Thyroid gland (tissue), 4 donors: ENCODE measurements at places on chromosomes 16 and 17.
A peak's percentile ranks its signal among the peaks of the same experiment; 100 is the strongest.

GRCh38 chr16:64397042-64397441, 724.8 kb downstream of the CDH11 start:
- DNase-seq, result no peak

- DNase-seq, result no peak
These were observed 29.9 kb downstream of the PARN start for GRCh38 chr16:14600164-14600563.

- DNase-seq, result peak; percentile 48
These were observed 781 bp downstream of the RSKR start for GRCh38 chr17:28612936-28613872.

DNA sequence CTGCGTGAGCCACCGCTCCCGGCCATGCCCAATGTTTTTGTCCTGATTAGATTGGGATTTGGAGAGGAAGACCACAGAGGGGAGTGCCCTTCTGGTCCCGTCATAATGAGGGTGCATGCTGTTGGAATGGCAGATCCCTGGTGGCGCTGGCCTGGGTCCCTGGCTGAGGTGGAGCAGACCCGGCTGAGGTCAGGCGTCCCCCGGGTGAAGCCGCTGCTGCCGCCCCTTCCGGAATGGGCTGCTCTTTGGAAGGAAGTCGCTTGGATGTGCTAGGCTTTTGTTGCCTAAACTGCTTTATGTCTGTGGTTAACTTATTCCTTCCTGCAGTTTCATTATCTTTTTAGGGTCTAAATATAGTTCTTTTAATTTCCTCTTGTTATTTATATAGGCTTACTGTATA, 120.3 kb upstream of the CHMP6 start:
- no peak for DNase-seq

DNA sequence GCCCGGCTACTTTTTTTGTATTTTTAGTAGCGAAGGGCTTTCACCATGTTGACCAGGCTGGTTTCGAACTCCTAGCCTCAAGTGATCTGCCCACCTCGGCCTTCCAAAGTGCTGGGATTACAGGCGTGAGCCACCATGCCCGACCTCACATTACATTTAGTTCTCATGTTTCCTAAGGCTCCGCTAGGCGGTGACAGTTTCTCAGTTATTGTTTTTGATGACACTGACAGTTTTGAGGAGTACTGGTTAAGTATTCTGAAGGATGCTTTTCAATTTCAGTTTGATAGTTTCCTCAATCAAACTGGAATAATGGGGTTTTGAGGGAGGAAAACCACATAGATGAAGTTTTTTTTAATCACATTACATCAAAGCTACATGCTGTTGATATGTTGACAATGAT, 1028.5 kb downstream of the CDH8 start:
- DNase-seq, result no peak

GRCh38 chr17:31857920-31858641, 963 bp downstream of the COPRS start:
- no peak for DNase-seq

DNA sequence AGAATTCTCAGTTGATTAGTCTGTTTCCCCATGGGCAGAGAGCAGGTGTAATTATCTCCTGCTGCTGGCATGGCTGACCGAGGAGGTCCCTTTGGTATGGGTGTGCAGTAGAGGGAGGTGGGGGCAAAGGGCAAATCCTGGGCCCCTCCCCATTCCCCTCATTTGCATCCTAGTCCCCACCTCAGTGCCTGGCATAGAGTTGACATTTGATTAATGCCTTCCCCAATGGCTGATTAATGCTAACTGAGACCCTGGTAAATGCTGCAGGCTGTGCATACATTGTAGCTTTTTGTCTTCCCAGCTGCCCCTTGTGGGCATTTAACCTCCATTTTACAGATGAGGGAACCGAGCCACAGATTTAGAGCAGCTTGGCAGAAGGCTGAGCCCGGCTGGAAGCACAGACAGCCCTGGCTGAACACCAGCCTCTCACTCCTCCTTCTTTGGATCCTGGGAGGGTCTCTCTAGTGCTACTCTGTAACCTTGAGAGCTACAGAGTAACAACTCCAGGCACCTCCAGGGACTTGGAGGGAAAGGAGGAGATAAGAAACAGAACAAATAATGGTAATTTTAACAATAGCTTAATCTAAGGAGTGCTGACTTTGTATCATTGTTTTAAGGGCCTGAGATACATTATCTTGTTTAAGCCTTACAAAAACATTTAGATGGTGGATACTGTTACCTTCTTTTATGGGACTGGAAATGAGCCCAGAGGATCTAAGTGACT, 5.1 kb downstream of the PLCG2 start:
- no peak for DNase-seq

DNA sequence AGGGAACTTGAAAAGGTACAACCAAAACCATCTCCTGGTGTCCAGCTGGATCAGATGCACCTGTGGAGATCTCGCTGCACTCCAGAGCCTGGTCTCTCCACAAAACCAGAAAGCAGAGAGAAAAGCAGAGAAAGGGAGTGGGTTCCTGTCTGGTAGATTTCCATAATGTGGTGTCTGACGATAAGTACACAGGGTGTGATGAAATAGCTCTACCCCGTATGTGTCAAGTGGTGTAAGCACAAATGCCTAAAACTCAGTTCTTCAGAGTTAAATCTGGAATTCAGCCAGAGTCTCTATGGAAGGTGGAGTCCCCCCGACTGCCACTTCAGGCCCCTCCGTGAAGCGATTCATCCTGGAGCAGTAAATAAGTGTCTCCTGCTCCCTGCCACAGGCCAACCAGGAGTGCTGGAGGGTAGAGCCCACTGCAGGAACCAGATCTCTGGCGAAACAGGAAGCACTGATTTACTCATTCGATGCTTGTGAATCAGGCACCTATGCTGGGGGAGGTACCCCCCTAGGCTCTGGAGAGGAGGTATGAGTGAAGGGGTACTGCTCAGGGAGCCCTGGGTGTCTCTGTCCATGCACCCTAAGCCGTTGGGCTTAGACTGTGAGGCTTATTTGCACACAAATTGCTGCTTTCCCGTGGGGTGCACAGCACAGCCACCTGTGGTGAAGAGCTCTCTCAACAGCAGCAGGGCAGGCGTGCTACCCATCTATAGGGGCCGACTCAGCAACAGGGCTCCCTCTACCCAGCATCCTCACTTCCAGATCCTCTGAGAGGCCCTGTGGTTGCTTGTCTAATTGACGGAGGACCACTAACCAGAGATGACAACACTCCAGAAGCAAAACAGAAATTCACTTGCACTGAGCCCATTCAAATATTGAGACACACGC, 97.1 kb upstream of the MYOCD start:
- peak; percentile 12 for DNase-seq

DNA sequence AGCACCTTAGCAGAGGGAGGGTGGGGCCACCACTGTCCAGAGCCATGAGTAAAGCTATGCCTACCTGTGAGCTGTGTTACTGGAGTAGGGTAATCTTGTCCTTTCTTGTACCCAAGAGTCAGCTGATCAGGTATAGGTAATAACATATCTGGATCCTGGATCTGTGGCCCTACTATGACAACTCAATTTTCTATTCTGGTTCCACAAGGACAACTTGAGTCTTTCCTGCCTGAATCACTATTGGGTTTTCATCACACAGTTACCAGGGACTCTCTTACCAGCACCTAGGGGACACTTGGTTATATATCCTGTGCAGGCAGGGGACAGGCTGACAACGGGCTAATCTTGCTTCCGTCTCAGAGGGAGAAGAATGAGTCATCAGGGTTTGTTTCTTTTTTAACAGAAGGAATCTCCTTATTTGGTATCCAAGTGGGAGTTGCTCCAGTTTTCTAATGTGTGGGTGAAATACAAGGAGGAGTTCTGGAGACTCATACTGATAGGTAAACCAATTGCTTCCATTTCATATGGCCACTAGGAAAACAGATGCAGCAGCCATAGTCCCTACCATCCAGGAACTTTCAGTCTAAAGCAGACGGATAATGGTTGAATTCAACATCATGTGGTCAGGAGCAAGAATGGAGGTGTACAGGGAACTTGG, 6.8 kb downstream of the ZNF267 start:
- peak; percentile 33 for DNase-seq

DNA sequence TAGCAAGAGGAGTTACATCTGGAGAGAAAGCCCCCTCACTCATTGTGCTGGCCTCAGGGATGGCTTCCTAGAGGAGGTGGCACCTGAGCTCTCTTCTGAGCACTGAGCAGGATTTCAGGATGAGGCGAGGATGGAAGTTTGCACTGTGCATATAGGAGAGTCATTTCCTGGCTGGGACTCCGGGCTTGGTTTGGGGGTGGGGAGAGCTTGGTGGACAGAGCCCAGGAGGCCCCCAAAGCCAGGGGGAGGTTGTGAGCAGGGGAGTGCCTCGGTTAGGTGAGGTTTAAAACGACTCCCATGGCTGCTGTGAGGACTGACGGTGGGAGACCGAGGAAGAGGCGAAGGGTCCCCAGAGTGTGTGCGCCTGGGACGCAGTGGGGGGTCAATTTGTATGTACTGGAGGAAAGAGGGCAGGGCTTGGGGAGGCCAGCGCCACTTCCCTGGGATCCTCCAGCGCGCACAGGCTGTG, 1.2 kb downstream of the CAMKK1 start:
- no peak for DNase-seq

GRCh38 chr17:31398381-31399311, 7.2 kb downstream of the RAB11FIP4 start:
- DNase-seq, result no peak

DNA sequence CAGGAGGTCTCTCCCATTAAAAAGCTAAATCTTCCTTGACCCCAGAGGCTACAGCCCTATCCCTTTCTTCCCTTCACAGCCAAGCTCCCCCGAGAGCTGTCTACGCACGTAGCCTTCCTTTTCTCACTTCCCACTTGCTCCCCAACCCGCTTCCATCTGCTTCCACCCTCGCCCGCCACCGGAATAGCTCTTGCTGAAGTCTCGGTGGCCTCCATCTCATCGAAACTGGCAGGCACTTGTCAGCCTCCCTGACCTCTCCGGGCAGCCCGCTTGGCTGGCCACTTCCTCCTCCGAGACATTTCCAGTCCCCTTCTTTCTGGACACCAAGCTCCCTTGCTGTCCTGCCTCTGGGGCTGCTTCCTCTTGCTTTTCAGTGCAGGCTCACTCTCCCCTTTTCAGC, 10.7 kb upstream of the EPOP start:
- DNase-seq, result no peak
